ENCODE measurements at places on chromosomes 1 and 21.

DNA sequence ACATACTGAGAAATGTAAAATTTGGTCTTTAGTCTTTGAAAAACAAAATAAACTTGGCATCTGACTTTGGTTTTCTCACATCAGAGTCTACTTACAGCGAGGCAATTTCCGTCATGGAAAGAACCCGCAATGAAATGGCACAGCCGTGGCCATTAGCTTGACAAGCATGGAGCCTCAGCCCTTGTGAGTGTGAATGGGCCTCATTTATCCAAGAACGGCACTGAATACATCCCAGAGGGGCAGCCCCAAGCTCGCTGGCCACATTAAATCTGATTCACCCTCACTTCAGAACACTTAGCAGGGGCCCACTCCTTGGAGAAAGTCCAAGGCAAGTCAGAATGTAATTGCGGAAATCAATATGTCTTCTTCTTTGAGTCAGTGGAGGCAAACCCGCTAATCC is 64.8 kb downstream of the ERG start:
- no peak for DNase-seq

GRCh38 chr1:154902938-154903566 is 33.0 kb upstream of the KCNN3 start:
- DNase-seq: no peak

- DNase-seq: no peak
Measured at GRCh38 chr1:197921235-197922069, 4.3 kb downstream of the LHX9 start.

- DNase-seq: no peak
Measured at GRCh38 chr1:108725906-108726305, 13.2 kb downstream of the FNDC7 start.

DNA sequence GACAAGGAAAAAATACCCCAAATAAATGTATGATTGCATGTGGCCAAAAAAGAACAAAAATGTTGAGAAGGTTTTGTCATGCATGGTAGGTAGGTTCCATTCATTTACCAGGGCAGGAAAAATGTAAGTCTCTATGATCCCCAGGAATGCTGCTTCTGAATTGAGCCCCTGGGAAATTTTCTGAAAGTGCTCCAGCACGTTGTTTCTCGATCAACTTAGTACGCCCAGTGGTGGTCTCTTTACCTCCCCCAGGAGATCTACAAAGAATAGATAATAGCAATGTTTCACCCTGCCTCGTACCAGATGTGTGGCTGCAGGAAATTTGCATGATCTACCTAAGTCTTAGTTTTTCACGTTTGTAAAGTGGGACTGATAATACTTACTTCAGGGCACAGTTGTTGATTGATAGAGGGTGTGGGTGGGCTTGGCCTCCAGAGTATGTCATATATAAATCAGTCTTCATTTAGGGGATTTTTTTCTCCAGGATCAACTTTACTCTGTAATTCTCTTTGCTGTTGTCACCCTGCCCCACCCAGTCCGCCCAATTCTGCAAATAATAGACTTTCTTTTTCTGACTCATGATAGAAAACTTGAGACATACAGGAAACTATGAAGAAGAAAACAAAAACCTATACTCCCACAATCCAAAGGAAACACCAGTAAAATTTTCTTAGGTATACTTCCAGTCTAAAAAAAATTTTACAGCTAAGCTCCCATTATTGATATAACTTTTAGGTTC is 462.0 kb upstream of the RUNX1 start:
- DNase-seq: no peak

GRCh38 chr1:205444931-205445645 is 10.8 kb downstream of the BLACAT1 start:
- no peak for DNase-seq

DNA sequence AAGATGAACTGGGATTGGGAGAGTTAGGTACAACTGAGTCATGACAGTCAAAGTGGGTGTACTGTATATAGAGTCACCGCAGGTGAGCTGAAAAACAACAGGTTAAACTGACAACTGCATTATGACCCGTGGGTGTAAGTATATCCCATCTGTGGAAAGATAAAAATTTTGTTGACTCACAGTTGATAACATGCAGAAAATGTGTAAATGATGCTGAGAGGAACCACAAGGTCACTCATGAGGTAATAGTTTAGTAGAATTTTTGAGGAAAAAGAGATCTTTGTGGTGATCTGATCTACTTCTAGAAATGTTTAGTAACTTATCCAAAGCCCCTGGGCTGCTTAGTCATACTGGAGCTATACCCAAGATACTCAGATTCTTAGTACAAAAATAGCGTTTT is 838 bp downstream of the OR2C3 start:
- DNase-seq: no peak

GRCh38 chr1:237470712-237471338 is 419.9 kb downstream of the ZP4 start:
- no peak for DNase-seq

- no peak for DNase-seq
Measured at GRCh38 chr1:81174811-81175476, 625.8 kb upstream of the ADGRL2 start.

GRCh38 chr1:11482701-11483479 is 3.9 kb downstream of the DISP3 start:
- no peak for DNase-seq

DNA sequence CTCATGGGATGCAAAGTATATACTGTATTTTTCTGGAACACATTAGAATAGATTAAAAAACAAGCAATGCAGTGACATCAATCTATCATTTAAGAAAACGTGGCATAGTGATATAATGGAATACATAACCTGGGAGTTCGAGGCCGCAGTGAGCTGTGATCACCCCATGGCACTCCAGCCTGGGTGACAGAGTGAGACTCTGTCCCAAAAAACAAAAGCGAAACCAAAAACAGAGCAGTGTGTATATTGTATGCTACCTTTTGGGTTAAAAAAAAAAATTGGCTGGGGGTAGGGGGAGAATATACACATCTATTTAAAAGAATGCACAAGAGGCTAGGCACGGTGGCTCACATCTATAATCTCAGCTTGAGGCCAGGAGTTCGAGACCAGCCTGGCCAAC is 13.5 kb downstream of the SLC2A1 start:
- DNase-seq: no peak

DNA sequence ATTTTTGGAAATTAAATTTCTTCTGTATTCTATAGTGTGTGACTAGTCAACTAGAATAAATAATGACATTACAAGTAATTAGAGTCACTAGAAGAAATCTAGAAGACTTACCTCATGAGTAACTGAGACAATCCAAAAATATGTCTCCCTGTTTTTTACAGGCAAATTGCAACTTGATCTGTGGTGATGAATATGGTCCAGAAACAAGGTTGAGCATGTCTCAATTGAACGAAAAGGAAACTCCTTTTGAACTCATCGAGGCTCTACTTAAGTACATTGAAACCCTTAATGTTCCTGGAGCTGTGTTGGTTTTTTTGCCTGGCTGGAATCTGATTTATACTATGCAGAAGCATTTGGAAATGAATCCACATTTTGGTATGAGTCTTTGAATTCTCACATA is 36.7 kb downstream of the DHX9 start:
- DNase-seq: no peak

- DNase-seq: no peak
Measured at GRCh38 chr1:248618878-248619277, 16.0 kb downstream of the OR2T11 start.

GRCh38 chr1:215923129-215923824 is 356.2 kb downstream of the KCTD3 start:
- no peak for DNase-seq

DNA sequence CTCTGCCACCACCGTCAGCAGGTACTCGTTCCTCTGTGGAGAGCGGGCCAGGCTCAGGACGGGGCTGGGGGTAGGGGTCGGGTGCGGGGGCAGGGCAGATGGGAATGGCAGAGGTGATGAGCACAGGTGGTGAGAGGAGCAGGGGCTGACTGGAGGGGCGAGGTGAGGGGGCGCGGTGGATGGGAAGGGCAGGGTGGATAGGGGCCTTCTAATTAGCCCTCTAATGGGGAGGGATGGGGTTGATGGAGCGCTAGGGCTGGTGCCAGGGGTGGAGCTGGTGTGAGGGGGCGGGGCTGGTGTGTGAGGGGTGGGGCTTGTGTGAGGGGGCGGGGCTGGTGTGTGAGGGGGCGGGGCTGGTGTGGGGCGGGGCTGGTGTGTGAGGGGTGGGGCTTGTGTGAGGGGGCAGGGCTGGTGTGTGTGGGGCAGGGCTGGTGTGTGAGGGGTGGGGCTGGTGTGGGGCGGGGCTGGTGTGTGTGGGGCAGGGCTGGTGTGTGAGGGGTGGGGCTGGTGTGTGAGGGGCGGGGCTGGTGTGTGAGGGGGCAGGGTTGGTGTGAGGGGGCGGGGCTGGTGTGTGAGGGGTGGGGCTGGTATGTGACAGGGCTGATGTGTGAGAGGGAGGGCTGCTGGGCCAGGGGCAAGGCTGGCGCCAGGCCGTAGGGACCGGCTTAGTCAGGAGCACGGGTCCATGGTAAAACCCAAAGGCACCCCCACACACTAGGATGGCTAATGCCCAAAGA is 5.9 kb downstream of the KRTAP10-1 start:
- DNase-seq: no peak

- DNase-seq: no peak
Measured at GRCh38 chr1:119551218-119551617, 44.2 kb downstream of the HSD3B1 start.

- no peak for DNase-seq
Measured at GRCh38 chr1:110049801-110050601, 15.6 kb downstream of the STRIP1 start.

GRCh38 chr1:19112891-19113696 is 97.0 kb downstream of the UBR4 start:
- DNase-seq: no peak

DNA sequence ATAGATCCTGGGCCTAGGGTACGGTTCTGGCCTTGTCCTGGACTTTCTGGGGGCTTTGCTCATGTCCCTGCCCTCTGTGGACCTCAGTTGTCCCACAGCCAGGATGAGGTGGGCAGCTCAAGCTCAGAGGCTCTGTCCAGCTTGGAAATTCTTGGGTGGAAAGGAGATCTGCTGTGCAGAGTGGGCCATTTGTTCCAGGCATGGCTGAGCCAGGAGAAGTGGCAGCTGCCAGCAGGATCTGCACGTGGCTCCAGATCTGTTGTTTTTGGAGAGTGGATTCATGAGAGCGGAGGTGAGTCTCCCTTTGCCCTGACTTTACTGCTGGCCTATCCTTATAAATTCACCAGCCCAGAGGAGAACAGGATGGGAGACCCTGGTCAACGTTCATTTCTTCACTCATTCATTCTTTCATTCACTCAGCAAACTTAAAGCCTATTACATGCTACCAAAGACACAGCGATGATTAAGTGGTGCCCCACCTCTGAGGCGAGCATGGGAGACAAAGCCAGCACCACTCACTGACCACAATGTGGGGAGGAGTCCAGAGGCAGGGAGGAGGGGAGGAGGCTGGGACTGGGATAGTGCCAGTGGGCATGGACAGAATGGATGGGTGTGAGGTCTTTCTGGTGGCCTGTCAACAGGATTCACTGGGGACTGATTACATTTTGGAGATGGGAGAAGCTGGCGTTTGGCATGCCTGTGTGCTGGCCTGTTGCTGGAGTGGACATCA is 205.1 kb downstream of the TRABD2B start:
- no peak for DNase-seq

GRCh38 chr21:39105836-39106235 is 77.4 kb downstream of the PSMG1 start:
- no peak for DNase-seq

DNA sequence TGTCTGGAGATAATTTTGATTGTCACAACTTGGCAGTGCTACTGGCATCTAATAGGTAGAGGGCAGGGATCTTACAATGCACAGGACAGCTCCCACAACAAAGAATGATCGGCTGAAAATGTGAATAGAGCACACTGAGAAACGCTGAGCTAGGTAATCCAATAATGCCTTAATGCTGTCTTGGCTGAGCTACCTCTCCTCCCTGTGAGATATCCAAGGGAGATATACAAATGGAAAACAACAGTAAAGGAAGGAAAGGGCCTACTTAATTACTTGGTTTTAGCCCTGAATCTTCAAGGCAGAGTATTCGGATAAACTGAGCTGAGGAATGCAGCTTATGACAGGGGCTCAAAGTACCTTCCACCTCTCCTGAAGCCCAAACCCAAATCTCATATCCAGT is 2.9 kb downstream of the DNASE2B start:
- no peak for DNase-seq

DNA sequence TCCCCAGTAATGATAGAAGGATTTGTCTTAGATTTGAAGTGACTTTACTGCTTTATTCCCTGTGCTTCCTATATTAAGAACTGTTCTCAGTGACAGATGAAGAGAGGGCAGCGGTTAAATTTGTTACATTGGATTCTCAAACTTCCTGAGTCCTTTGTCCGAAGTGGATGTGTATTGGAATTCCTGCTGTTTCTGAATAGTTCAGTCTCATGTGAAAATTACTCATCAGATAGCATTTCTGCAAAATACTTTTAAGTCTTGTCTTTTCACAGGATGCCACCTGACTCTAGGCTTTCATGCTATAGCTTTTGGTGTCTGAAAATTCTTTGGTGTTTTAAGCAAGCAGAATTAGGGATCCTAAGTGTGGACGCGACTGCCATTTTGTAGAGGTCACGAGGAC is 83.6 kb downstream of the PRDM2 start:
- no peak for DNase-seq

DNA sequence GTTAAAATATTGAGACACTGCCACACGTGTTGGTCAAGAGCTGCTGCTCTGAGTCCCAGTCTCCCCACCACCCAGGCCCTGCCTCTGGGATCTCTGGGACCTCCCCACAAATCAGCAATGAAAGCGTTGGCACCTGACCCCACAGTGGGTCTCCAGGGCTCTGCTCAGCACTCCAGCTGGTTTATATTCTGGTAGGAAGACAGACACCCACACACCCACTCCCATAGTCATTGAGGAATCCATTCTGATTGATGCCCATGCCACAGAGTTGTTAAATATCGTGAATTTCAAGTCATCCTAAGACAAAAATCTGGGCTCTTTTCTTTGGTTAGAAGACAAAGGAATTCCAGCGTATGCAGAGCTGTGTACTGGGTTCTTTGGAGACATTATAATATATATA is 91.6 kb downstream of the KIF26B start:
- DNase-seq: no peak

- DNase-seq: no peak
Measured at GRCh38 chr21:25494804-25495203, 112.5 kb downstream of the MRPL39 start.

- no peak for DNase-seq
Measured at GRCh38 chr21:34615487-34615814, 538 bp upstream of the RCAN1 start.

- no peak for DNase-seq
Measured at GRCh38 chr1:119735217-119735616, 23.5 kb downstream of the PHGDH start.
